Heart right ventricle (tissue), 16 donors: ENCODE measurements at places on chromosomes 11 and 22. TPM values are rescaled to one million over a fixed set of nuclear protein-coding genes. Genes with fewer than 3 reads are reported as not detected.

DNA sequence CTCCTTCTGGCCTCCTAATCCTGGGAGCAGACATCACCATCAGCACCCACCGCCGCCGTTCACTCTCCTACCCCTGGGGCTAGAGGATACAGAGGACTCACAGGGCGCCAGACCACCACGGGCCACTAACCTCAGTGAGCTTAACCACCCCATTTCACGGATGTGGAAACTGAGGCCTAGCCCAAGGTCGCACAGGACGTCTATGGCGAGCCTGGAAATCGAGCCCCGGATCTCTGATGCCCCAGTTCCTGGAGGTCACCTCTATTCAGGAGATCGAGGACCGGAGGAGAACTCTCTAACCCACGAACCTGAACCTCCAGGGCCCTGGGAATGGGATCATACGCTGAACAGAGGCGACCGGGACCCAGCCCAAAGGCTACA, 349 bp downstream of the TIMM10 start:
- DNase-seq, result no peak

B3GAT1 gene
- 0.04 TPM for polyA plus RNA-seq

LARGE2 gene
- polyA plus RNA-seq, result 0.23 TPM

HMGXB4 gene
- polyA plus RNA-seq, result 3.6 TPM

DNA sequence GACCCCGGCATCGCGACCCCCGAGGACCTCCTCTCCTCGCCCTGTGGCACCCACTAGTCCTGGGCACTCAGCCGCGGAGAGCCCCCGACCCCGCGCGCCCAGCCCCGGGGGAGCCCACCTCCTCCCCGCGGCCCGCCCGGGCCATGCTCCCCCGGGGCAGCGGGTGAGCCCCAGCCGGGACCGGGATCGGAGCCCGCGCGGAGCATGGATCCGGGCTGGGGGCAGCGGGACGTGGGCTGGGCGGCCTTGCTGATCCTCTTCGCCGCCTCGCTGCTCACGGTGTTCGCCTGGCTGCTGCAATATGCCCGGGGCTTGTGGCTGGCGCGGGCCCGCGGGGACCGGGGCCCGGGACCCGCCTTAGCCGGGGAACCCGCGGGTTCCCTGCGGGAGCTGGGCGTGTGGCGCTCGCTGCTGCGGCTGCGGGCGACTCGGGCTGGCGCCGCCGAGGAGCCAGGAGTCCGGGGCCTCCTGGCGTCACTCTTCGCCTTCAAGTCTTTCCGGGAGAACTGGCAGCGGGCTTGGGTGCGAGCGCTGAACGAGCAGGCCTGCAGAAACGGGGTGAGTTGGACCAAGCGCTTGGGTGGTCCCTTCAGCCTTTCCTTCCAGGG, 498 bp downstream of the C2CD2L start:
- no peak for DNase-seq

DNA sequence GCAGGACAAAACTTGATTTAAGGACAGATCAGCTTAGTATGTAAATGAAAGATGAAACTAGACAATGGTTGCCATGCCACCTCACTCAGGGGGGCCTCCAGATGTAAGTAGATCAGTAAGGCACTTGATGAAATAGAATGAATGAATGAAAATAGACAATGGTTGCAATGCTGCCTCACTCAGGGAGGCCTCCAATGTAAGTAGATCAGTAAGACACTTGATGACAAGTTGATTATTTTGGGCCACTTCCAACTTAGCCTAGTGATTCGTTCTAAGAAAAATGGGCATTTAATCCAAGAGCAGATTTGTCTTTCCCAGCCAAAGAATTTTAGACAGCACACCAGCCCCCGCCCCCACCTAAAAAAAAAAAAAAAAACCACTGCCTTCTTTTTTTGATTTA, 19.2 kb upstream of the SLC5A12 start:
- DNase-seq, result no peak

- DNase-seq, result no peak
Observed at GRCh38 chr11:16154715-16155396, 201.5 kb downstream of the SOX6 start.

GRCh38 chr11:13260963-13261588, 16.5 kb upstream of the BMAL1 start:
- peak; percentile 34 for DNase-seq

CARNS1 gene
- 10.9 TPM for polyA plus RNA-seq

DNA sequence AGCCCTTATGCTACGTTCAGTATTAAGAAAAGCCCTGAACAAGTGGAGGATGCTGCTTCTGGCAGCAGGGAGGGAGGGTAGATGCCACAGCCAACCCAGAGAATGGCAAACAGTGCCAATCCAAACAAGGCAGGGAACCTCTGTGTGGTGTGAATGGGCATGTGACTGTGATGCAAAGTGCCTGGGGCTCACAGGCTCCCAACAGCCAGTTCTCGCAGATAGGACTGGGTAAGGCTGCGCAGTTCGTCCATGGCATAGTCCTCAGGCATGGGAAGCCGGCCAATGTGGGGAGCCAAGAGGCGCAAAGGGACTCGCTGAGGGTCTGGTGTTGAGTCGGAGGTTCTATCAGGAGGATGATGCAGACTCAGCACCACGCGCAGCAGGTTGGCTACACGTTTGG, 4.8 kb upstream of the CHRNA10 start:
- no peak for DNase-seq
